Posterior cingulate gyrus (tissue), 11 donors: ENCODE measurements at places on chromosomes 6 and 20.

GRCh38 chr6:120357447-120357846, 976.8 kb downstream of the TBC1D32 start:
- DNase-seq = no peak

- no peak for DNase-seq
Observed at GRCh38 chr20:24980291-24981053, 12.1 kb downstream of the APMAP start.

DNA sequence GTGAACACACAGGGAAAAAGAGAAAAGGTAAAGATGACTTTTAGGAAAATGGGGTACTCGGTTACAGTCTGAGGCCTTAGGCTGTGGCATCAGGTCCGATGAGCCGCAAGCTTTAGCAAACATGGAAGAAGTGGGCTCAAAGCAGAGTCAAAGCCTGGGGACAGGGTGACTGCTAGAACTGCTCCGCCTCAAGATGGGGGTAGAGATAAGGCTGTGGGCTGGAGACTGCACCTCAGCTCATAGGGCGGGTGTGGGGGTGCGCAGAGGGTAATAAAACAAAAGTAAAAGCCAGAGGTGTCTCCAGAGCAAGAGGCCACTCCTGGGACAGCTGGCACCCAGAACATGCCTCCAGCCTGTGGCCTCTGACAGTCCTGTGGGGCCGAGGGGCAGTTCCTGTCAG, 21.3 kb upstream of the SYNDIG1 start:
- no peak for DNase-seq

DNA sequence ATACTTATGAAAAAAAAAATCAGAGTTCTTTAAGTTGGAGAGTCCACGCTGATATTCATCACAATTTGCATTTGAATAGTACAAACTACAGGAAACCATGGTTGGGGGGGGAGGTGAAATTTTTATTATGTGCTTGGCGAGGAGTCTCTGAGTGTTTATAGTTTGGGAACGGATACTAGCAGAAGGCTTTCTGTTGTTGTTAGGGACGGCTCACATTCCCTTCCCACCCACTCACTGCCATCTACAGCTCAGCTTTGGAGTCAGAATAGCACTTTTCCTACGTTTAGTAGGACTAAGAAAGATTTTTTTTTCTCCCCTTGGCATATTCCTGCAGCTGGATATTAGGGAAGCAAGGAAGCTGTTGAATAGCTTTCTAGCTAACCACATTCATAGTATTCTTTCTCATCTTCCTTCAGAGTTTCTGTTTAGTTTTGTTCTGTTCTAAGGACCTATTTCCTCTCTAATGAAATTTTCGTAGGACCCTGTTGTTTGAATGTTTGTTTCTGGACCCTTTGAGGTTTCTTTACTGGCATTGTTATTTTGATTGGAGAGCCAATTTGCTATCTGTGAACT, 235.1 kb upstream of the ZNF217 start:
- no peak for DNase-seq

DNA sequence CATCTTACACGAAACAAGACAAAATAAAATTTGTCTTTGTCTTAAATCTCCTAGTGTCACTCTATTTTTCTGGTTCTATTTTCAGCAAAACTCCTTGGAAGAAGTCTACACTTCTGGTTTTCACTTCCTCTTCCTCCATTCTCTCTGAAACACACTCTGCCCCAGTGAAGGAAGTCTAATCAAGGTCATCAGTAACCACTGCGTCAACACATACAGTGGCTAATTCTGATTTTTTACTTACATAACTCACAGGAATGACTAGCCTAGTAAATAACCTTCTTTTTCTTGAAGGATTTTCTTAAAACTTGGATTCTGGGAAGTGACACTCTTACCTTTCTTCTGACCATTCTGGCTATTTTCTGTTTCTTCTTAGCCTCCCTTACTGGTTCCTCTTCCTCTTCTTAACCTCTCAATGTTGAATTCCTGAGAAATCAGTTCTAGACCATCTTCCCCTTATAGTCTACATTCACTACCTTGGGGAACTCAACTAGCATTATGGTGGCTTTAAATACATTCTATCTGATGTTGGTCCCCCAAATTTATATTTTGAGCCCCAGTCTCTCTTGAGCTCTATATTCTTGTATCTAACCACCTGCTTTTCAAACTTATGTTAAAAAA, 37.5 kb downstream of the AIG1 start:
- no peak for DNase-seq
